Esophagus squamous epithelium (tissue), 5 donors: ENCODE measurements at places on chromosomes 16 and 17.

- DNase-seq = no peak
Observed at GRCh38 chr17:37802712-37803416, 58.0 kb upstream of the HNF1B start.

DNA sequence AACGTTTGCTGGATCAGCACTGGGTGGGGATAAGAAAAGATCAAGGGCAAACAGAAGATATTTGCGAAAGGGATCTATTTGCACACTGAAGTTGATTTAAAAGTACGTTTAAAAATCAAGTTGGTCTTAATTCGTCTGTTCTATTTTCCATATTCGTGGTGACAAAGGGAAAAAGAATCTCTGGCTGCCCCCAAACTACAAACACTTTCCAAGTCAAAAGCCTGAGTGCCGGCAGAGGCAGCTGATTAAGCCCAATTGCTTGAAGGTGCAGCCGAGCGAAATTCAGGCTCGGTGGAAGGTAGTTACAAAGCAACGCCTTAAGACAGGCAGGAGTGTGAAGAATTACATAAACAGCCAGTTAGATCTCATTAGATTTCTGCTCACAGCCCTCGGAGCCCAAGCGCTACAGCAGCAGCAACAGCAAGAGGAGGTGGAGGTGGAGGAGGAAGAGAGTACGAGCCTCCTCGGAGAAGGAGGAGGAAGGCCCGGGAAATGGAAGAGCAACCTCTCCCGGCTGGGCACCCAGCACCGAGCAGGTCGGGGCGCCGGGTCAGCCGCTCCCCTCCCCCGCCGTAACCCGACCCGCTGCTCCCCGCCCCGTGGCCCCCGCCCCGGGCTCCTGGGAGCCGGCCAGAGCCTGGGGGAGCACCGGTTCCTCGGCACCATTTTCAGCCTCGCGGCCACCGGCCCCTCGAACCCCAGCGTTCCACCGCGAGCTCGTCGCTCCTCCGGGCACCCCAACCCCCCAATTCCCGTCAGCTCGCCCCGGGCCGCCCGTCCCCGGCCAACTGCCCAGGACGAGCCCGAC lies 890 bp downstream of the TOB1 start:
- no peak for DNase-seq

DNA sequence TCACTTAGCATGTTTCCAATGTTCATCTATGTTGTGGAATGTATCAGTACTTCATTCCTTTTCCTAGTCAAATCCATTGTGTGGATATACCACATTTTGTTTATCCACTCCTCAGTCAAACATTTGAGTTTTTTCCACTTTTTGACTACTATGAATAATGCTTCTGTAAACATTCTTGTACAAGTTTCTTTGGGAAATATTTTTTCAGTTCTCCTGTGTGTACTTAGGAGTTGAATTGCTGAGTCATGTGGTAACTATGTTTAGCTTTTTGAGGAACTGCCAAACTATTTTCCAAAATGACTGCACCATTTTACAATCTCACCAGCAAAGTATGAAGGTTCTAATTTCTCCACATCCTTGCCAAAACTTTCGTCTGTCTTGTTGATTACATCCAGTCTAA lies 223.7 kb upstream of the AXIN2 start:
- DNase-seq = no peak

DNA sequence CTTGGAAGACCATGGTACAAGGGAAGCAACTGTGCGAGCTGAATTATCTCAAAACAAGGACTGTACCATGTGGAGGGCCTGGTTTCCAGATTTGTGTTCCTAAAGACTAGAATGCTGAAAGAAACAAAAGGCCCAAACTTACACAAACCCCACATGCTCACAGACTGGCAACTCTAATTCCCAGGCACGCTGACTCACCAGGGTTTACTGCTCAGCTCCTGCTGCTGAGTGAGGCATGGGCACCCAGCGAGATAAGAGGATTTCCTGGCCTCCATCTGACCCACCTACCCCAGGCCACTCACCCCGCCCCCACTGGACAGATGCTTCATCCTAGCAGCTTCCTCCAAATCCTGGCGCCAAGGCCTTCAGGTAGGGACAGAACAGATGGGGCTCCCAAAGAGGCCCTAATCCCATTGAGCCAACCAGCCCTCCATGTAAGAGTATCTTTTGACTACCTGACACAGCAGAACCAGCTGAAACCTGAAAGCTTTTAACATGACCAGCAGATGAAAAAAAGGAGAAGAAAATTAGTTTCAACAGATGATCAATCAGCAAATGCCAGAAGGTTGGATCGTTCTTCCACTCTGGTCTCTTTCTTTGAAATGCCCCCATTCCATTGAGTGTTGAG lies 33.9 kb downstream of the DCUN1D3 start:
- DNase-seq = no peak

DNA sequence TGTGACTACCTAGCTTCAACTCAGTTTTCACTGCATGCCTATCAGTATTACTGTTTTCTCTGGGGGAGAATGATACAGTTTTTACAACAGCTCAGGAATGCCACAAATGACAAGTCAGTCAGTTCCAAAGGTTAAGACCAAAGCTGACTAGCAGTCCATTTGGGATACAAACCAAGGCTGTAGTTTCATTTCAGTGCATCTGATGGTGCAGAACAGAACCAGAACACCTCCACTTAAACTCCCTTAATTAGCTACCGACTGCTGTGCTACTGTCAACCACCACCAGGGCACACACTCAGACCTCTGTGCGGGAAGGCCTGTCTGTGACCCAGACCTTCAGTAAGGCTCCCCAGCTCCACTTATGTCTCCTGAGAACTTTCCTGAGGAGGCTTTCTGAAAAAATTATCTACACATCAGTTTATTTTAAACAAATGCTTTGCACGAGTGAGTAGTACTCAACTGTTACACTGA lies 20.4 kb downstream of the NFE2L1 start:
- DNase-seq = no peak

DNA sequence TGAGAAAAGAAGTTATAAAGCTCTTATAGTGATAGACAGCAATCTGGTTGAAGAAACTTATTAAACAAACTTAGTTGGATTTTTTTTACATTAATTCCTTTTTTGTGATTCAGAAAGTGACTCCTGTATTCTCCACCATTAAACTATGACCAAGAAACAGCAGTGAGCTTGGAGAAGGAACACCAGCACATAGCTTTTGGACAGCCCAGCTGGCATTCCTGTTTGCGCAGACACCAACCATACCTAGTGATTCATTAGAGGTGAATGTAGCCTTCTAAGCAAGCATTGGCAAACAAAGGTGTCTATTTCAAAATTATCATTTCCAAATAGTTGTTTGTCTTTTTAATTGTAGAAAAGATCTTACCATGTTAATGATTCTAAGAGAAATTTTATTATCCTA lies 94.4 kb downstream of the STXBP4 start:
- DNase-seq = no peak

GRCh38 chr17:34305606-34306005 lies 13.6 kb upstream of the CCL8 start:
- DNase-seq = no peak

DNA sequence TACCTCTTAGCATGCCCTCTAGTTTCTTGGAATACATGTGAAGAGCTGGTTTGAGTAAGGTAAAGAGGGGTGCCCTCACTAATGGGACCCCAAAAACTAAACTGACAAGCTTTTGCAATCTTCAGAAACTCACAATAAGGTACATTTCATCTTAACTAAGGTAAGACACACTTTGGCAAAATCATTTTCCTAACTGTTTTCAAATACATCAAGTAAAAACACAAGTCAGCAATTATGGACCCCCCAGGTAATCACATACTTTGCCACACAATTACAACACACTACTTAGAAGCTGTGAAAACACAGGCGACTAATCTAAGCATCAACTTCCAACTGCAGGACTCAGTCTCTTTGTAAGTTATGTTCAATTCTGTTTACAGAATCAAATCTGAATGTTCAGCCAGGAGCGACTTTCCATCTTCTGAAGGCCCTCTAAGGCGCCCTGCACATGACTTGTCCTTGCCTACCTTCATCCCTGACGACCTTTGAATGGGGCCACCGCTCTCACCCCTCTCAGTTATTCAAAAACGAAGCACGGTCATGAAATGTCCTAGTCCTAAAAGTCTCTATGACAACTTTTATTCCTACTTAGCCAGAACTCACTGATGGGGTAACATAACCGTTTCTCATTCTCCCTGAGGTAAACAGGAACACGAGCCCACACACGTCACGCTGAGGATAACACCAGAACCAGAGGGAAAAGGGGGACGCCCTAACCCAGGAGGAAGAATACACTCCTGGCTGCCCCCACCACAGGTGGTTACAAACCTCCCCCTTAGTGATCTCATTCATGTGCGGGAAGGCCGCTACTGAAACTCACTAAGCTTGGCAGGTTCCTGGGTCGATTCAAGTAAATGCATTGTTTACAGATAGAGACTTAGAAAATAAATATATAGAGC lies 5.5 kb downstream of the CREBBP start:
- no peak for DNase-seq

- DNase-seq = no peak
Observed at GRCh38 chr17:82687375-82687861, 11.1 kb downstream of the RAB40B start.

DNA sequence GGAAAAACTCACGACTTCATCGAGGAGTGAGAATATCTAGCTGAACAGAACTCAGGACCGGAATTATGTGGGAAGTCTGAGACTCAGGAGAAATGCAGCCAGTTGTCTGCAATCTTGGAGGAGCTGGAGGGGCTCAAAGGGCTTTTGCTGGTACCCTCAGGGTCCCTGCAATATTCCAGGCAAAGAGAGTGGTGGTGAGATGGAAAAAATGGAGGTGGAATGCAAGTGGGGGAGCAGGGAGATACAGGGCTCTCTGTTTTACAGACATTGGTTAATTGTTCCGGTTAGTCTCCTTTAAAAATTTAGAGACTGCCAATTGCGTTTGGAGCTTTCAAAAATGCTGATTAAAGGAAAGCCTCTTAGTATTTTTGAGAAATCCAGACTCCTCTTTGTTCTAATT lies 18.2 kb upstream of the HP start:
- no peak for DNase-seq

- no peak for DNase-seq
Observed at GRCh38 chr16:83002351-83003334, 375.9 kb downstream of the CDH13 start.

- no peak for DNase-seq
Observed at GRCh38 chr17:55668312-55668920, 54.2 kb downstream of the TMEM100 start.

DNA sequence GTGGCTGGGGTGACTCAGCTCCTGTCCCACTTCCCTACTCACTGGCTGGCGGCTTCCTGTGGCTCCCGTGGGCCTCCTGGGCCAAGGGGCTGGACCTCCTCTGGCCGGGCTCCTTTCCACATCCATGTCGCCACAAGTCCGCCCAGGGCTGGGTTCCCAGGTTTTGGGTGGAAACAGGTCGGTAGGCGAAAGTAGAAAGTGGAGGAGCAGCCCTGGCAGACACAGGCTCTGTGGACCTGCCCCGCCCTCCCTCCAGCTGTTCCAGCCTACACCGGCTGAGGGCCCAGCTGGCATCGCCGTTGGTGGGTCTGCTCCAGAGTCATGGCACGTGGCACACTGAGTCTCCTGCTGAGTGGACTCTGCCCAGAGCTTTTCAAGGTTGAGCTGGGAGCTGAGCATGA lies 28.7 kb downstream of the GSE1 start:
- no peak for DNase-seq

- DNase-seq = no peak
Observed at GRCh38 chr17:78416791-78417530, 38.5 kb downstream of the PGS1 start.

GRCh38 chr17:49223168-49223516 lies 7.4 kb downstream of the PHOSPHO1 start:
- no peak for DNase-seq

DNA sequence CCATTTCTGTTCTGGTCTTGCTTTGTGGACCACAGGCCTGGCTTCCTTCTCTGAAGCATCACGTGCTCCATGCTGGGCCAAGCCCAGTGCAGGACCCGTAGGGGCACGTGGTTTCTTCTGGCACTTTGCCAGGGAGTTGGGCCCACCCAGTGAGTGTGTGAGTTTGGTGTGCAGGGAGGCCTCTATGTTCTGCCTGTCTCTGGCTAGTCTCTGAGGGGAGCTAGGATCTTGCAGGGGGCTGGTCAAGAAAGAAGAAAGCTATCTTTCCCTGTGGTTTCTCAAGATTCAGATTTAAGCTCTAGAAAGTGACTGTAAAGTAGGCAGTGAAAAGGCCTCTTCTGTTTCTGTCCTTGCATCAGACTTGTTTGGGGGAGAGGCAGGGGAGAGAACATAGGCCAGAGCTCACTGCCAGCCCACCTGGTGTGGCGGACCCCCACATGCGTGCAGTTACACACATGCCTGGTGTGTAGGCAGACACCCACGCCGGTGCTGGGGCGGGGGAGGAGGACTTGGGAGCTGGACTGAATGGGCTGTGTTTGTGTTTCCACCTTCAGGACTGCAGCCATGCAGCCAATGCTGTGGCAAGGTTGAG lies 11.8 kb downstream of the LASP1 start:
- no peak for DNase-seq

DNA sequence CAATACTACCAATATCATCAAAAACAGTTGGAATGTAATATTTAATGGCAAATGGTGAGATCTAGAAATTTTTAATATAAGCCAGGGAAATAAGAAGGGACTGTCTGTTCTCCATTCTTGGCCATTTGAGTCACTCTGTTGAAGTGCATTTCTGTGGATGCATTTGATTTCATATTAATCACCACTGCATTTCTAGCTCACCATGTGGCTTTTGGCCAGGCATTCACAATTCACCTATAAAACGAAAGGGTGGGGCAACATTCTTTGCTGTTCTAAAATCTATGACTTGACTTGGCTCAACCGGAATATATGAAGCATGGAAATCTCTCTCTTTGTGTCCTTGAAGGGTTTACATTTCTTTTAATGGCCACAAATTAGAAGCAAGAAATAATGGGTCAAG lies 483.0 kb downstream of the SLC39A11 start:
- no peak for DNase-seq

GRCh38 chr16:73034374-73034773 lies 13.6 kb downstream of the ZFHX3 start:
- no peak for DNase-seq

GRCh38 chr17:45160447-45161287 lies 1.0 kb upstream of the HEXIM2 start:
- DNase-seq = no peak

DNA sequence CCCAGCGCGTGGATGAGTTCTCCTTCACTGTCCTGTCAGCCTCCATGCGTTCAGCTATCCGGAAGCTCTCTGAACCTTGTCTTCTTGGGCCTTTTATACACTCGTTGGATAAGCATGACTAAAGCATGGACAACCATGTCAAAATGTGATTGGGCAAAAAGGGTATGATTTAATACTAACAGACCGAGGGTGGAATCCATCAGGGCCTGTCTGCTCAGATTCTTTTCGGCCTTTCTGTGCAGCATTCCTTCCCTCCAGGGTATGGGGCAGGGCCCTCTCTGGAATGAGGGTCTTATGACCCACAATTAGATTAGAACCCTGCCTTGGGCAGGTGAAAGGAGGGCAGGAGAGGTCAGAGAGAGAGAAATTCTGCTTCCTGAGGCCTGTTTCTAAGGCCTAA lies 14.0 kb upstream of the CCL5 start:
- no peak for DNase-seq

- DNase-seq = no peak
Observed at GRCh38 chr16:77133706-77134105, 57.3 kb upstream of the MON1B start.

GRCh38 chr16:67902831-67903230 lies 9.8 kb downstream of the PSKH1 start:
- DNase-seq = no peak

GRCh38 chr17:75517297-75517865 lies 1.1 kb downstream of the TSEN54 start:
- no peak for DNase-seq
